ENCODE measurements at places on chromosomes 12 and 14.

- no peak for DNase-seq
These were observed 412.1 kb upstream of the DCN start for GRCh38 chr12:91594715-91595114.

DNA sequence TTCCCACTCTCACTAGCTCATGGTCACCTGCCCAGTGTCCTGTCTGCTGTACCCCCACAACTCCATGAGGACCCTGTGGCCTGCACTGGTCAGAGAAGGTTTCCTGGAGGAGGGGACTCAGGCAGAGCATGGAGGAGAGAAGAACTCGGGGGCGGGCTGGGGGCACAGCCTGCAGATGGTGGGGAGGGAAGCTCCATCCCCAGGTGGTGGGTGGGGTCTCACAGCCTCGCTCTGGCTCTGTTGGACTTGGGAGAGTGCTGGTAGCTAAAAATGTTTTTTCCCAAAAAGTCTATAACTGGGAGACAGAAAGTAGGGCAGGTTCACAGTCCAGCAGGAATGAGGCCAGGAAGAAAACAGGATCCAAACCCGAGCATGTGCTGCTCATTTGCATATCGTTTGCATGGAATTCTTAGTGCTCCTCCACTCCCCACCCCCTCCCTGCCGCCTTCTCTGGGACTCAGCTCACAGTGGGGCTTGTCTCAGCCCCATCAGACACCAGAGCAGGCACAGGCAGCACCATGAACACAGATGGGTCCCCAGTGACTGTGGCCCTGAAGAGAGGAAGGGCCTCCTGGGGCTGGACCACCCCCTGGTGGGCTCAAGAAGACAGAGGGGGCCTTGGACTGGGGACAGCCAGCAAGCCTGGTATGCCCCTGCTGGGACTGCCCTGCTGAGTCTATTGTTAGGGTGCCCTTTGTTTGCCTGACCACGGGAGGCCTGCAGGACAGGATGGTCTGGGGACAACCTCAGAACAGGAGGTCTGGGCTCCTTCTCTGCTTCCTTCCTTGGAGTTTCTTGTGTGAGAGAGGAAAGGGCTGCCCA lies 67.0 kb upstream of the SFSWAP start:
- DNase-seq, result no peak

DNA sequence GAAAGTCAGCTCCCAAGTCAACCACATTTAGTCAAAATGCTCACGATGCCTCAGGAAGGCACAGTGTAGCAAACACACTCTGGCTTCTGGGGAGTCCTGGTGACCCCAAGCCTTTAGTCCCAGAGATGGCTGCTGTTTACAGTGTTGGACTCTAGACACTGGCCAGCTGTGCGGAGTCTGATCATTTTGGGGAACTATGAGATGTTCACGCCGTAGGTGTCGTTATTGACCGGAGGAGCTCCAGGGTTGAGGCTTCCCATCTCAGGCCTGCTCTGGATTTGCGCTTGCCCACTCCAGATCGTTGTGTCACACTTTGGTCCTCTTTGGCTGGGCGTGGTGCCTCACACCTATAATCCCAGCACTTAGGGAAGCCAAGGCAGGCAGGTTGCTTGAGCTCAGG lies 27.7 kb downstream of the BRI3BP start:
- no peak for DNase-seq

- DNase-seq, result no peak
These were observed 19.2 kb downstream of the DCAF4 start for GRCh38 chr14:72945356-72946027.

DNA sequence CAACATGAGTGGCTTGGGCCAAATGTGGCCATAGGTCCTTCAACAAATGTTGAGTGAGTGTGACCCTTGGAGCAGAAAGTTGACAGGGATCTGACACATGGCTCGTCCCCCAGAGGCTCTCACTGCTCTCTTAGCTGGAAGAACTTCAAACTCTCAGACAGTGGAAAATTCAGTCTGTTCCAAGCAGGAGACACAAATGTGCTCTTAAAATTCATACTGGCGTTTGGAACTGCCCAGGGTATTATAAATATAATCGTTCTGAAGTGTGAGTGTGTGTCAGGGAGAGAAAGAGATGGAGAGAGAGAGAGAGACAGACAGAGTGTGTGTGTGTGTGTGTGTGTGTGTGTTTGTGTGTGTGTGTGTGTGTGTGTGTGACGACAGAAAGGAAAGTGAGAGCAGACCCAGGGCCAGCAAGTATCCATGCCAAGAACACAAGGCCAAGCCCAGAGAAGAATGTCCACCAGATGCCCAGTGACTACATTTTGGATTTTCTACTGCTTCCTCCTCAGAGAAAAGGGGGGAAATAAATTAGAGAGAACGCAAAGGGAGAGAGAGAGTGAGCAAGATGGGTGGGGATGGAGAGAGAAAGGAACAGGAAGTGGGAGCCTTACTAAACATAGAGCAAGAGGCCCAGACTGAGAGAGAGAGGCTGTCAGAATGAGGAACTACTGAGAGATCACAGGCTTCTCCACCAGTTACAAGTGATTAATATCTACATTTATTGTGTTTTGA lies 193.6 kb upstream of the NUDT4 start:
- no peak for DNase-seq

- DNase-seq, result no peak
These were observed 75.5 kb downstream of the TMEM116 start for GRCh38 chr12:111937429-111937828.

GRCh38 chr12:6380141-6381121 lies 3.5 kb upstream of the LTBR start:
- DNase-seq, result no peak

DNA sequence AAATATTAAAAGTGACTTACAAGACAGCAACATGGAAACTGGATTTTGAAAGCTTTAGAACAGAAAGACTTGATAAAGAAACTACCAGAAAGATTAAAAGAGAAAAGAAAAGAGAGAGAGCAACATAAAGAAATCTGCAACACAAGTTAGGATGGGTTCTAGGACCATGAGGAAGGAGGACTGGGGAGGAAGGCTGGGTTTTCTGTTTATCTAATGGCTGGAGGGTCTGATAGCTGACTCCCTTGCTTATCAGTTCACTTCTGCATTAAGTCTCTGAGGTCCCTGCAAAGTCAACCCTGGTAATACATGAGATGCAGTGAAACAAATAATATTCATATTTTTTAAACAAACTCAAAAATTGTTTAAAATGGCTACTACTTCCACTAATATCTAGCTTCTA lies 90.1 kb downstream of the RPAP3 start:
- DNase-seq, result no peak

- DNase-seq, result no peak
These were observed 182.9 kb upstream of the SLC38A2 start for GRCh38 chr12:46555406-46555852.

- no peak for DNase-seq
These were observed 58.9 kb upstream of the FBXO33 start for GRCh38 chr14:39491134-39491571.

GRCh38 chr12:110916295-110916875 lies 4.0 kb downstream of the MYL2 start:
- DNase-seq, result no peak

DNA sequence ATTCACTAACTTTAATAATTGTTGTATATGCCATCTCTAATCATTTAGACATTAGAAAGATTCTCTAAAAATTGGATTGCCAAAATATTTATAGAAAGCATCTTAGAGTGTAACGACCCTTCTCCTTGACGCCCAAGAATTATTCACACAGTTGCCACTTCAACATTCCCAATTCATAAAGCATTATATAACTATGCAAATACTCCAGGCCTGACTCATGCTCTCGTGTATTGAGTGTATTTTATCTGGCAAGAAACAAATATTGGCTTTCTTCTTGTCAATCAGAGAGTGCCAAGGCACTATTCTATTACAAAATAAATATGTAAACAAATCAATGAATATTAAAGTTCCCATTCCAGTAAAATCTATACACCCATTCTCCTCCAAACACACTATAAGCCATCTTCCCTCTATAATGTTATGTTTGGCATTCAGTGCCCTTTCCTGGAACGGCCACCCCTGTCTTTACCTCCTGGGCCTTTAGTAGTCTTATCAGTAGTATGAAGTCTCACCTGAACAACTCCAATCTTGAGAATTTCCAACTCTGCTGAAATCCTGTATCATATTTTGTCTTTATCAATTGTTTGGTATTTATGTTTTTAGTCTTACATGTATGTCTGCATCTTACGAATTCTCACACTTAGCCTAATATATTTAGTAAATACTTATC lies 182.6 kb downstream of the PIK3C2G start:
- no peak for DNase-seq

GRCh38 chr14:68956724-68957123 lies 22.4 kb downstream of the ACTN1 start:
- DNase-seq, result no peak

DNA sequence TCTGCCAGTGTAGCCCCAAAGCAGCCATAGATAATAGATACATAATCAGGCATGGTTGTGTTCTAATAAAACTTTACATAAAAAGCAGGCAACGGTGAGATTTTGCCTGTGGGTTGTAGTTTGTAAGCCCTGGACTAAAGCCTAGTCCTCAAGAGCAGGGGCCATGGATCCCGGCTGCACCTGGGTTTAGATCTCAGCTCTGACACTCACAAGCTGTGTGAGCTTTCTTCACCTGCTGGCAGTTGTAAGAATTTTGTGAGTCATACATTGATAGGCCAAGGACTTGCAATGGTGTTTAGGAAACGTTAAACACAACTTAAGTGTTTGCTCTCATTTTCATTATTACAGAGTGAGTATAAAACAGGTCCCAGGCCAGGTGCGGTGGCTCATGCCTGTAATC lies 395.8 kb upstream of the TBX3 start:
- DNase-seq, result no peak

DNA sequence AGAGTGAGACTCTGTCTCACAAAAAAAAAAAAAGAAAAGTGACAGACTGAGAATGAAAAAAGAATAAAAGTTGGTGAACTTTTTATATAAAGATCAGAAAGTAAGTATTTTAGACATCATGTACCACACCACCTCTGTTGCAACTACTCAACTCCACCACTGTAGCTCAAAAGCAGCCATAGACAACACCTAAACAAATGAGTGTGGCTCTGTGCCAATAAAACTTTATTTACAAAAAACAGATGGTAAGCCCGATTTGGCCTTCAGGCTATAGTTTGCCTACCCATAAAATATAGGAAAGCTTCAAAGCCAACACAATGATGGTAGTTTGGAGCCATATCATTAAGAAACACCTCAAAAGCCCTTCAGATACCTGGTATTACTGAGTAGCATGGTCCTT lies 154.5 kb upstream of the FOXN3 start:
- DNase-seq, result no peak

GRCh38 chr12:122961531-122962329 lies 4.5 kb downstream of the ABCB9 start:
- DNase-seq, result no peak

- DNase-seq, result no peak
These were observed 2.3 kb downstream of the GNPNAT1 start for GRCh38 chr14:52789118-52789517.

DNA sequence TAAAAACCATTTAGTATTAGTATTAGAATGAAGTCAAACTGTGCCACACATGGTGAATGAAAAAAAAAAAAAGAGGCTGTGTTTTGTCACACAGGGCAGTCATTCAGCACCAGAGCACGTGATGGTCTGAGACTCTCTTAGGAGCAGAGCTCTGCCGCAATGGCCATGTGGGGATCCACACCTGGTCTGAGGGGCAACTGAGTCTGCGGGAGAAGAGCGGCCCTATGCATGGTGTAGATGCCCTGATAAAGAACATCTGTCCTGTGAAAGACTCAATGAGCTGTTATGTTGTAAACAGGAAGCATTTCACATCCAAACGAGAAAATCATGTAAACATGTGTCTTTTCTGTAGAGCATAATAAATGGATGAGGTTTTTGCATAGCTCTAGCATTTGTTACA lies 12.2 kb upstream of the BDKRB1 start:
- no peak for DNase-seq

GRCh38 chr14:64628940-64629408 lies 75.2 kb upstream of the PLEKHG3 start:
- no peak for DNase-seq

DNA sequence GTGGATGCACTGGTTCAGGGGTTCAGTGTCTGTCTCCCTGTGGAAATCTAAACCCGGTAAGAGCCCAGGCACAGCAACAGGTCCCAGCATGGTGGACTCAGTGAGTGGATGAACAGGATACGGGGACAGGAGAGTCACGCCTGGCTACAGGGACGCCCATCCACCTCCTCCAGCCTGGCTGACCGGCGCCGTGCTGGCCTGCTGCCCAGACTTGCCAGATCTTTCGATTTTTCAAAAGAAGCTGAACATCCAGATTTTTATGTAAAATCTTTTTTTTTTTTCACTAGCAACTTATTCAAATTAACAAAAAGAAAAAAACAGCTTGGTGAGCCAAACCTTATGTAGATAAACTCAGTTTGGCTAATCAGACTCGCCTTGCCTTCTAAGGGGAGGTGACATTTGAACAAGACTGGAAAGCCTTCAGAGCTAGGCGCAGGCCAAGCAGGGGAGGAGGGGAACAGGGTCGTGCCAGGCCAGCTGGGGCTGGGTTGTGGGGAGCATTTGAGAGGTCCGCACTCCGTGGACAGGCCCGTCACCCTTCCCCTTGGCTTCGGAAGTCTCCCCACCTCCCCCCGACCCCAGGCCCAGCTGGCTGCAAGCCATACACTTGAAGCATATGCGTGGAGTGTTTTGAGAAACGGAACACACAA lies 87.8 kb upstream of the NCOR2 start:
- DNase-seq, result peak; percentile 69

- DNase-seq, result no peak
These were observed 49.2 kb downstream of the SLC35F4 start for GRCh38 chr14:57816568-57817284.

- DNase-seq, result no peak
These were observed 22.2 kb downstream of the FCF1 start for GRCh38 chr14:74735125-74735524.

DNA sequence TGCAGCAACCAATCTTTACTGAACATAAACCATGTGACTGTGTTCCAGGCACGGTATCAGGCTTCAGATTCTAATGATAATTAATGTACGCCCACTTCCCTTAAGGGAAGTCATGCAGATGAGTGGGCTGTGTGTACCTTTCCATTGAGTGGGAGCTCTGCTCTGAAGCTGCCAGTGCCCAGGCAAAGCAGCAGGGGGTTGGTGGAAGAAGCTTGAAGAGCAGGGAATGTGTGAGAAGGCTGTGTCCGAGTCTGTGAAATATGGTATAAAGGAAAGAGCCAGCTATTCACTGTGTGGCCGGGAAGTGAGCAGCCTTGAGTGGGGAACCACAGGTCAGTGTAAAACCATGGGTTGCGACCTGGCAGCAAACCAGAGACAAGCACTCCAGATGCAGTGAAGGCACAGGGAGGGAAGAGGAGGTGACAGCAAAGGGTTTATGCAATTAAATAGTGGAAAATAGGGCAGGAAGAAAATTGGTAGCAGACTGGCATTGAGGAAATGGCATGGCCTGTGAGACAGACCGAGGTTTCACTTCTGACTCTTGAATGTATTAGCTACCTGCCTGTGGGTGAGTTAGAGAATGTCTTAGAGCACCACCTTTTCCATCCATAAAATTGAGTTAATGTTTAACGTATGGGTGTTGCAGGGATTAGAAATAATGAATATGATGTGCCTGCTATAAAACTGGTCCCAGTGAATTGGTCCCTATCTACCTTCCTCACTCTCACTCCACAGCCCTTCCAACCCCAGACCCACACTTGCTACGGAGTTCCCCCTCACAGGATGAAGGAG lies 116.4 kb downstream of the NTF3 start:
- no peak for DNase-seq

All from mesothelial cell of epicardium (in vitro differentiated cells).